ENCODE measurements at places on chromosomes 3 and 15.

- no peak overlapping the region for H3K27ac ChIP-seq
- no peaks in the 10 kb centered on the region for H3K4me1 ChIP-seq
- no peak for DNase-seq
- H3K36me3 ChIP-seq: no peaks in the 10 kb centered on the region
These were observed 8.4 kb downstream of the NBEAL2 start for GRCh38 chr3:46987743-46988401.

DNA sequence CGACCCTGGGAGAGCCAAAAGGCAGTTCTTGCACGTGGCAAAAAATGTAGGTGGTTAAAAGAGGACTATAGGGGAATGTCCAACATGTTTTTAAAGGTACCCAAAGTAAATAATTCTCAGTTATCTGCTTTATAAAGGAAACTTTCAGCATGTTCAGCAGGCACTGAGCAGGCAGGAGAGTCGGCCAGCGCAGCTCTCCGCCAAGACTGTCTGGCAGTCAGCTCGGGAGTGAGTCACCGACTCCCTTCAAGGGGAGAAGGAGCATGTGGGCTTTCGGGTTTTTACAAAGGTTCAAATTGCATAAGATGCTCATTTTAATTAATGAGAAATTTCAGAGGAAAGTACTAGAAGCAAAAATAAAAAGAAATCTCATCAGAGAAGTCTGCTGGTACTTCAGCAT is 7.0 kb downstream of the GABRA5 start:
- no peak for DNase-seq
- H3K27ac ChIP-seq: no peak overlapping the region
- H3K27me3 ChIP-seq: no peaks in the 10 kb centered on the region
- H3K36me3 ChIP-seq: no peaks in the 10 kb centered on the region
- no peaks in the 10 kb centered on the region for H3K4me1 ChIP-seq
- H3K4me3 ChIP-seq: no peak overlapping the region

DNA sequence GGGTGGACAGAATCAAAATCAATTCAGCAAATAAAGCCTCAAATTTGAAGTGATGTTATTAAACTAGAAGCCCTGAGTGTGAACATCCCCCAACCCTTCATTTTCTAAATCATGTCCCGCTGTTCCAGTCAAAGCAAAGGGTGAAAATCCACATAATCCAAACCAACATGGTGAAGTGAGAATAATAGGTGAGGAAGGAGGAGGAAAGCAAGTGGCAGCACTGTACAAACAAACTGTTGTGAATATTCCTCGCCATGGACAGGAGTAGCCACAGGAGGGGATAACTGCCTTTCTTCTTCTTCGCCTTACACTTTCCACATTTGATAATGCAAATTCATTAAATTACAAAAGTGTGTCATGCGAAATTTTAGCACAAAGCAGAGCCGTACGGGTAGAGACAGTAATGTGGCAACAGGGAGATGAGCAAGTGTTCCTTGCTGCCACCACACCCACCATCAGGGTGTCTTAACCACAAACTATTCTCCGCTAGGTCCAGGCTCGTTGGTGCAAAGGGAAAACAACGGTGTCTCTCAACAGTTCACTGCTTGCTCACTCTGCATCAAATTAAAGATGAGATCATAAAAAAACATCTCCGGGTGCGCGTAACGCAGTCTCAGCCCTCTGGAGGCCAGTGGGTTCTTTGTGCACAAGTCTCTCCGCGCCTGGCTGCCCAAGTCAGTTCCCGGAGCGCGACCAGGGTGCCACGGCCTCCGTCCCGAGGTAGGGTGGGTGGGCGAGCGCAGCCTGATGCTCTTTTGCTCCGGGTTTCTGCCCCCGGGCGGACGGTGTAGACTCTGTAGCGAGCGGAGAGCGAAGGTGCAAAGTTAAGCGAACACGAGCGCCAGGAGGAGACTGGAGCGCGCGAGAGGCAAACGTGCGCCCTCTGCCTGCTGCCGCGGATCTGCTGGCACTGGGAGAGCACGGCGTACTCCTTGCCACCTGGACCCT is 6.7 kb downstream of the EPHA3 start:
- H3K27ac ChIP-seq: no peak overlapping the region
- DNase-seq: no peak
- H3K36me3 ChIP-seq: no peaks in the 10 kb centered on the region
- 0 out of 2 replicates have a peak, but pooled peaks cover 4% of the 10 kb centered on the region for H3K27me3 ChIP-seq

DNA sequence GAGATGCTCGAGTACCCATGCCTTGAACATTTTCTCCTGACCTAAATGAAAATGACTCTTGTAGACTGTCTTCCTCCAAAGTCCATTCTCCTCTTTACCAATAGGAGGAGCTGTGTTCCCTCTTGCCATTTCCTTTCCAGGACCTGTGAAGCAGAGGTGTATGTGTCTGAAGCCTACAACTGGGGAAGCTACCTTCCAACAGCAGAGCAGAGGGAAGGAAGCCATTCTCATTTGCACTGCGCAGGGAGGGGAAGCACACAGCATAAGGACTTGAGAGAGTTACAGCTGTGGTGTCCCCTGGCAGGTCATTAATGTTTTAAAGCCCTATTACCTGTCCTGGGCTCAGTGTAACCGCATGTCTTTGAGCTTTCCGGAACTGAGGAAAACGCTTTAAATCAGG is 38.7 kb downstream of the HSPBAP1 start:
- H3K4me1 ChIP-seq: no peaks in the 10 kb centered on the region
- no peak overlapping the region for H3K4me3 ChIP-seq
- no peaks in the 10 kb centered on the region for H3K27me3 ChIP-seq
- 0 out of 2 replicates have a peak, but pooled peaks cover 2% of the 10 kb centered on the region for H3K36me3 ChIP-seq
- no peak overlapping the region for H3K27ac ChIP-seq
